ENCODE measurements at places on chromosomes 16 and 17. TPM values are rescaled to one million over a fixed set of nuclear protein-coding genes. Genes with fewer than 3 reads are reported as not detected.

GRCh38 chr16:77944631-77945030, 77.7 kb upstream of the CLEC3A start:
- no peak for DNase-seq

- no peak for DNase-seq
Measured at GRCh38 chr17:19359856-19360255, 2.7 kb downstream of the B9D1 start.

GRCh38 chr17:82418001-82418986, at the start of the genes HEXD and OGFOD3:
Gene HEXD (plus strand): TSS chr17:82418347. CDS start chr17:82419800, 1,453 bp downstream.
Gene OGFOD3 (minus strand): TSS chr17:82418586. CDS start chr17:82418485, 101 bp downstream.
- DNase-seq, result peak; percentile 85

- DNase-seq, result no peak
Measured at GRCh38 chr17:17957584-17957916, 14.7 kb downstream of the TOM1L2 start.

GRCh38 chr17:77480509-77481215, 339.9 kb downstream of the SEC14L1 start:
- no peak for DNase-seq

GRCh38 chr17:62824290-62825131, 16.4 kb upstream of the MARCHF10 start:
- DNase-seq, result no peak

Gene HSDL1
- 10.4 TPM for total RNA-seq

DNA sequence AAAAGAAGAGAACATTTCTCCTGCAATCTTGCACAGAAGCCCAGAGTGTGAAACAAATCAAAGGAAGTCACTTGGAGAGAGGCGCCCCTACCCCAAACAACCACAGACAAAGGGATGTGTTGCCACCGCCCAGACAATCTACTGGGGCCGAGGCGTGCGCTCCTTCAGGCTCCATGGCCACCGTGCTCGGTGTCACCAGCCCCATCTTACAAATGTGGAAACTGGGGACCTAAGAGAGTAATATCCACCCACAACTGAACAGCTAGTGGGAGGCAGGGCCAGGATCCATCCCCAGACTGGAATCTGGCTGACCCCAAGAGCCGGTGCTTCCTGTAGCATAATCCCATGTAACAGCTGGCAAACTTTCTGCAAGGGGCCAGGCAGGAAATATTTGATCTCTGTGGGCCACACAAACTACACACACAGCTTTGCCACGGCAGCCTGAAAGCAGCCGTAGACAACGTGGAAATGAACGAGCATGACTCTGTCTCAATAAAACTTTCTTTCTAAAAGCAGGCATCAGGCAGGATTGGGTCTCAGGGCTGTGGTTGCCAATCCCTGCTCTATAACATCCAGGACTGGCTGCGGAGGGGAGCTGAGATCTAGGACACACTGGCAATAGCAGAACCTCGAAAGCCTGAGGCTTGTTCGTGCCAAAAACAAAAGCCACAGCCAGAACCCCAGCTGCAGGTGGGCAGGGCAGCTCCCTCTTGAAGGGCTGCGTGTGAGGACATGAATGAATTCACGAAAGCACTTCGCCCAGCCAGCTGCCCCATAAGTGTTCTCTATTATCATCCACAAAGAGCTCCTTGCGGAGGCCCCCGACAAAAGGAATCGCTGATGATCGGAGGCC, 26.6 kb upstream of the GINS2 start:
- DNase-seq, result peak; percentile 23

GRCh38 chr16:21338537-21339268, 60.6 kb upstream of the CRYM start:
- DNase-seq, result no peak

Gene CD300C
- total RNA-seq, result 0.57 TPM

Gene SEPHS2
- 68.7 TPM for total RNA-seq

- DNase-seq, result no peak
Measured at GRCh38 chr16:4944333-4945281, 7.7 kb upstream of the PPL start.
